Activated naive CD4-positive, alpha-beta T cell treated with anti-CD3 and anti-CD28 coated beads, Interleukin-2, amount 10 ng/mL, durations not matched to agents 7 days and 5 days (primary cell): ENCODE measurements at places on chromosomes 6 and 20.

DNA sequence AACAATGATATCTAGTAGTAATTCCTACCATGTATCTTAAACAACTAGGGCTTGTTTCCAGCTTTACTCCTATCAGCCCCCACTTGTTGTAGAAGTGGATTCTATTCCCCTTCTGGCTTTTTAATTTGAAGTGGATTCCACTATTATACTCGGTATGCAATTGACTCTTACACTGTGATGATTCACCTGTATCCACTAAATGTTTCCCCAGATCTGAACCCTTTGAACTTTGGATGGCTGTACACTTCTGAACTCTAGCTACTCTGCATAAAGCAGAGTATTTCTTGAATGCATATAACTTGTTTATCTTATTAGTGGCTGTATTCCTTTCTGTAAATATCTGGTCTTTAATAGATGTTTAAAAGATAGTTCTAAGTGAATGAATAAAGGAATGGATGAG, 538.4 kb upstream of the NRSN1 start:
- no peak overlapping the region for H3K27ac ChIP-seq
- no peaks in the 10 kb centered on the region for H3K36me3 ChIP-seq

DNA sequence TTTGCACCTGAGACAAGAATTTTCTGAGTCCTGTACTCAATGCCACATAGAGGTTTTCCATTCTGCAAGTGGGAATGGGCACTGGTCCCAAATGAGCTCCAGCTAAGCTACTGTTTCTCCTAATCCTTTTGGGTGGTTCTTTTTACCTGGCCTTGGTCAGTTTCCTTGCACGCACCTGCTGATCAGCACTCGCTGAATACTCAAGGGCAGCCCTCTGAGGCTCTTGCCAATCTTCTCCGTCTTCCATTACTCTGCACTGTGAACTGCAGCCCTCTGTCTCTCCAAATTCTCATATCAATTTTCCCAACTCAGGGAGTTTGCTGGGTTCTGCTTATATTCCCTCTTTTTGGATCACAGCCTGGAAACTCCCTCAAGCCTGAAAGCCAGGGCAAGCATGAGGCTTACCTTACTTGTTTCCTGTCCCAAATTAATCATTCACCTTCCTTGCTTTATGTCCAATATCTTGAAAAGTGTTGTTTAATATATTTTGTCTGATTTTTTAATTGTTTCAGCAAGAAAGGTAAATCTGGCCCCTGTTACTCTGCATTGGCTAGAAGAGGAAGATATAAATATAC, 138.0 kb upstream of the TBX18 start:
- H3K36me3 ChIP-seq: no peaks in the 10 kb centered on the region
- H3K4me3 ChIP-seq: no peak overlapping the region
- no peaks in the 10 kb centered on the region for H3K4me1 ChIP-seq
- no peak for DNase-seq
- H3K27ac ChIP-seq: no peak overlapping the region

DNA sequence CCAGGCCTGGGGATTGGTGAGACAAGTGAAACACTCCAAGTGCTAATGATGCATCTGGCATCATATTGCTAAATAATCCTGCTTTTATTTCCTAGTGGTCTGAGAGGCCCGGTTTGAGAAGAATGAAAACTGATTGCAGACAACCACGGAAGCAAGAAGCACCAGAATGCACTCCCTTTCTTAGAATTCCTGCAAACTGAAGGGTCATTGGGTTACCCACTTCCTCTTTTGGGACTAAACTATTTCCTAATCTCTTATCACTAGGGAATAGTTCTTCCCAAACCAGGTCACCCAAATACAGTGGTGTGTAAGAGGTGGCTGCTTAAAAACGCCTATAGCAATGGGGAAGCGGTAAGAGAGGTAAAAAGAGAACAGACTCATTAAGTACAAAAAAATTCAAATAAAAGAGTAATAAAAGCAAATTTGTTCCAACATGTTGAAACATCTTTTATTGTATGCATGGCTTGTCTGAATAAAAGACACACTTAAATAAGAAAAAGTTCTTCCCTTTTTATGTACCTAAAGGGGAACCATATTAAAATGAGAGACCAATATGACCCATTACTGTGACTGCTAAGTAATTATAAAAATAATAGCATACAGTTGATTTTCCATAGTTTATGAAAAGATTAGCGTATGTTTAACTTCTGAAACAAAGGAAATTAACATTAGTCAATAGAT, 125.8 kb downstream of the MYB start:
- no peak for DNase-seq

GRCh38 chr6:35181308-35181932, 32.3 kb upstream of the SCUBE3 start:
- no peak overlapping the region for H3K4me3 ChIP-seq
- no peak for DNase-seq
- peaks cover 68% of the 10 kb centered on the region for H3K27me3 ChIP-seq
- H3K36me3 ChIP-seq: no peaks in the 10 kb centered on the region
- H3K4me1 ChIP-seq: no peaks in the 10 kb centered on the region
